ENCODE measurements at places on chromosomes 6 and 20. TPM values are rescaled to one million over a fixed set of nuclear protein-coding genes. Genes with fewer than 3 reads are reported as not detected.

CST3 gene
- 135 TPM for total RNA-seq

CALHM5 gene
- total RNA-seq, result 4.4 TPM

OR5V1 gene
- not detected for total RNA-seq

ARHGAP40 gene
- total RNA-seq, result not detected

MEP1A gene
- not detected for total RNA-seq
